Neural progenitor cell (in vitro differentiated cells): ENCODE measurements at places on chromosomes 13 and 19. TPM values are rescaled to one million over a fixed set of nuclear protein-coding genes. Genes with fewer than 3 reads are reported as not detected.

The CABP5 gene
- total RNA-seq: not detected in 2 replicates

The RETN gene
- total RNA-seq: not detected in 2 replicates

DNA sequence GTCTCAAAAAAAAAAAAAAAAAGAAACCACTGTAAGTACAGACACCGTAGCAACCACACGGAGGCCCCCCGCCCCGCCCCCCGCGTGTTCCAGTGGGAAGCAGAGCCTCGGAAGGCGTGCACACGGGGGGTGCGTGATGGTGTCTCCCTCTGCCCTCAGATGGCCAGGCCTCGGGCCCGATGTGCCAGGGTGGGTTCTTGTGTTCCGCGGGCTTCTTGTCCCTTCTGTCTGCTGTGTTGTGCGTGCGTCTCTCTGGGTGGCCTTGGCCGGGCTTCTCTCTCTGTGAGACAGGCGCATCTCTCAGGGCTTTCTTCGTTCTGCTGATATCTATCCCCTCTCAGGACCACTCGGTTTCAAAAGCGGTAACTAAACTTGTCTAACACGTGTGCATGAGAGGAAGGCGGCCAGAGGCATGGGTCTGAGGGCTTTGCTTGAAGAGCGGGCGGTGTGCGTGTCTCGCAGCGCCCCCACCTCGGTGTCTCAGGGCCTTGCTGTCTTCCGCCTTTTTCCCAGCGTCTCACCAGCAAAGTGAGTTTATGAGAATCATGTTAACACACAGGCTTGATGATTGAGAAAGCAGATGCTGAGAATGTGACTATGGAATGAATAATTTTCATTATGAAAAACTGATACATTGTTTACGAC, 12.6 kb downstream of the ATP11A start:
- DNase-seq: no peak

- DNase-seq: no peak
Measured at GRCh38 chr19:34215006-34215665, 39.2 kb upstream of the GARRE1 start.

The ARL11 gene
- 0.06 and 0.12 TPM in 2 replicates for total RNA-seq

The ENOX1 gene
- 0.68 and 1.1 TPM in 2 replicates for total RNA-seq
